ENCODE measurements at places on chromosomes 13 and 19.

DNA sequence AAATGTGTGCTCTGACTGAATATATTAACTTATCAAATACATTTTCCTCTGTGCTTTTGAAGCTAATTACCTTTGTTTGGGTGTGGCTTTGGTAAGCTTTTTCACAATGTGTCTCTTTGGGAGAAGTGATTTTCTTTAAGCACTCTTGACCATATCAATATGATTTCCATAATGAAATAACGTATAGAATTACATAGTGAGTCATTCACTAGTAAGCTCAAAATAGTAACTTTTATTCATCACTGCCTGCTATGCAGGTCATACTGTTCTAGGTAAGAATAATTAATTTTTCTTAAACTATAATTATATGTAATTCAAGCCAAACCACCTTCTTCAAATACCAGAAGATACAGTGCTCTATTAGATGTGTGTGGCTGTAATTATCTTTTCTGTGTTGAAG, 480.7 kb downstream of the MYO16 start:
- no peak for DNase-seq

DNA sequence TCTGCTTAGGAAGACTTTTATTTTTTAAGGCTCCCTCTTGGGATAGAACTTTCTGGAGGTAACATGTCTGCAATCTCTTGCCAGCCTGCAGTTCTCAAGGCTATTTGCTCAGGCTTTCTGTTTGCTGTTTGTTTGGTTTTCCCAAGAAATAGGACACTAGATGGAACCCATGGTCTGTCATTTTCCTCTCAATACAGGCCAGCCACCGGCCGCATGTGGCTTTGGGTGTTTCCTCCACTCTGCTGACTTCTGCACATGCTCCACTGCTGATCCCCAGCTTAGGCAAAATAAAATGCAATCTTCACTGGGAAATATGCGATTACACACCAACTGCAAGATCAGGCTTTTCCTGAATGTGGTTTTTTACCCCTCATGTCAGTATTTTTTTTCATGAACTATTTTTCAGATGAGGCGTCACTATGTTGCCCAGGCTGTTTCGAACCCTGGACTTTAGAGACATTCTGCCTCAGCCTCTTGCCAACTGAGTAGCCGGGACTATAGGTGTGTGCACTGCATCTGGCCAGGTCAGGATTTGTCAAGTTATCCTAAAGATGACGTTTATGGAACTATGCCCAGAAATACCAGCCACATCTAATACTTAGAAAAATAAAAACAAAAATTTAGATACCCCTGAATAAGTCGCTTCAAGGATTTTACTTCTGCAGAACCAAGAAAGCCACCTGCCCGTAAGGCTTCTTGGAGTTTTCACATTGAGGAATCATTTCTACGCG, 94.3 kb upstream of the PABPC3 start:
- DNase-seq = no peak

DNA sequence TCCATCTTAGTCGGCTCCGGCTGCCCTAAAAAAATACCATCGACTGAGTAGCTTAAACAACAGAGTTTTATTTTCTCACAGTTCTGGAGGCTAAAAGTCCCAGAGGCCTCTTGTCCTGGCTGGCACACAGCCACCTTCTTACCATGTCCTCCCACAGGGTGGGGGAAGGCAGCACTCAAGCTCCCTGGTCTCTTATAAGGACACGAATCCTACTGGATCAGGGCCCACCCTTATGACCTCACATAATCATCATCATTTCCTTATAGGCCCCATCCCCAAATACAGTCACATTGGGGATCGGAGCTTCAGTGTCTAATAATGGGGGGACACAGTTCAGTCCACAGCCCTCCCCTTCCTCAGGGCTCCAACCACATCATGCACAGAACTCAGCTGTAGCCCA, 2.6 kb upstream of the TUBA3C start:
- DNase-seq = no peak

DNA sequence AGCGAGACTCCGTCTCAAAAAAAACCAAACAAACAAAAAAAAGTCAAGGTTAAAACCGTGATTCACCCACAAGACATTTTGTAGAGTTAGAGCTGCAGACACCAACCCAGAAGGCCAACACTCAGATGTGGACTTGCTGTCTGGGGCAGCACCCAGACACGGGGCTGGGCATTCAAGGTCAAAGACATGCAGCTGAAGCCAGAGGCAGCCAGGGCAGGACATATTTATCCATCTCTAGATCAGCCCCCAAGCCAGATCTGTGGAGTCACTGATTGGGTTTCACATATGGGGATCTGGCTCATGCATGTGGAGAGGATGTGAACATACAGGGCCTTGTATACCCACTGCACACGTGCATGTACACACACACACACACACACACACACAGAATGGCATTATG, 3.6 kb downstream of the KLK15 start:
- no peak for DNase-seq

GRCh38 chr19:29241324-29241723, 28.4 kb upstream of the UQCRFS1 start:
- no peak for DNase-seq

DNA sequence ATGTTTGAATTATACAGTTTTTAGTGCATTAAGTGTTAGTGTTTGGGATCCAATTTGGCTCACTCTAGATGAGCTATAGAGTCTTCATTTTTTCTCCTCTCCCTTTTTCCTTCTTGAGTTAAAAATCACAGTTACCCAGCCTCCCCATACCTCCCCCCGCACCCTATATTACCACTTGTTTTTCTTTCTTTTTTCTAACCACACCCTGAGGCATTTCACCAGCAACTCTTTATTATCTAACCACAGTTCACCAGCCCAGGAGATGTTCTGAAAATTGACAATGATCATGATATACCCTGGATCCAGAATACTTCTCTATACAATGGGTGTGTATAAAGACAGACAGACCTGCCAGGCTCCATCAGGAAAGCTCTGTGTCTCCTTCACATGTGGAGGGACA, 86.5 kb upstream of the UBL3 start:
- no peak for DNase-seq

DNA sequence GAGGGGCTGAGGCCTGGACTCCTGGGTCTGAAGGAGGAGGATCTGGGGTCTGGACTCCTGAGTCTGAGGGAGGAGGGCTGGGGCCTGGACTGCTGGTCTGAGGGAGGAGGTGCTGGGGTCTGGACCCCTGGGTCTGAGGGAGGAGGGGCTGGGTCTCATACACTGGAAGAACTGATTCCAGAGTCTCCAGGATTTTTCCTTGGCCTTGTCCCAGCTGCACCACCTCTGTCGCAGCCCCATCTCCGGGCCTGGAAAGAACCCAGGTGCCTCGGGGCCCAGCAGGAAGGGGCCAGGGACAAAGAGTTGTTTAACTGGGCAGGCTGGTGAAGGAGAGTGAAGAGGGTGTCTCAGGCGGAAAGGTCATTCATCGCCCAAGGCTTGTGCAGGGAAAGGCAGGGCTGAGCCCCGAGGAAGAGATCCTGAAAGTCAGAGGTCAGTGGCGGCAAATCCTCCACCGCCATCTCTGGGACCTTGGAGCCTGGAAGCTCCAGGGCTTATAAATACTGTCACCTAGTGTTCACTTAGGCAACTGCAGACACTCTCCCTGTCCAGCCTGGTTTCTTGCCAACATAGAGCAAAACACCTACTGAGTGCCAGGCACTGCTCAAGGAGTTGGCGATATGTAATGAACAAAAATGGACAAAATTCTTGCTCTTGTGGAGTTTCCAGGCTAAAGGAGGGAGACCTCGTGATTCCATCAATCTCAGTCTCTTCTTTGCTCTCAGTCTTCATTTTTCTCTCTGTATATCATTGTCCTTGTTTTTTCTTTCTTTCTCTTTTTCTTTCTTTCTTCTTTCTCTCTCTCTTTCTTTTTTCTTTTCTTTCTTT, 4.4 kb upstream of the KCNN4 start:
- no peak for DNase-seq

DNA sequence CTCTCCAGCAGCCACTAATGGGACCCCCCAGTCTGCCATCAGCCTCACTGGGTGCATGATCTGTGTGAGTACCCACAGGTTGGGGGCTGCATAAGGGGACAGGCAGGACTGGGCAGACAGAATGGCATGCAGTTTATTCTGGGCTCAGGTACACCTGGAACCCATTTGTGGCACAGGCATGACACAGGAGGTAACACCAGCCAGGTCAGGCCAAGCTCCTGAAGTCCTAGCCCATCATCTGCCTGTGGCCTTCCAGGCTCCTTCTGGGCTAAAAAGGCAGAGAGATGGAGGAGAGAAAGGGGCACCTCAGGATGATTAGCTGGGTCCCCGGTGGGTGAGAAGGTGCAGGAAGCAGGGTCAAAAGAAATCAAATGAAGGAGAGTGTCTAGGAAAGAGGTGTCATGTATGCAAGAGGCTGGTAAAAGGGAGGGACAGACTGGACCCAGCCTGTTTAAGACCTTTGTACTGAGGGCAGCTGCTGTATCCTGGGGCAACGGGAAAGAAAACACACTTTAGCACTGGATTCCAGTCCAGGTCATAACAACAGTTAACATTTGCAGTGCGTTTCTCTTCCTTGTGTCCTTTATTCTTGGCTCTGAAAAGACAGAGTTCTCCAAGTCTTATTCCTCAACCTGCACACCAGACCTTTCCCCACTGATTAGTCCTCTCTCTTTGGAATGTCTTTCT, 20.2 kb upstream of the DGKH start:
- no peak for DNase-seq

DNA sequence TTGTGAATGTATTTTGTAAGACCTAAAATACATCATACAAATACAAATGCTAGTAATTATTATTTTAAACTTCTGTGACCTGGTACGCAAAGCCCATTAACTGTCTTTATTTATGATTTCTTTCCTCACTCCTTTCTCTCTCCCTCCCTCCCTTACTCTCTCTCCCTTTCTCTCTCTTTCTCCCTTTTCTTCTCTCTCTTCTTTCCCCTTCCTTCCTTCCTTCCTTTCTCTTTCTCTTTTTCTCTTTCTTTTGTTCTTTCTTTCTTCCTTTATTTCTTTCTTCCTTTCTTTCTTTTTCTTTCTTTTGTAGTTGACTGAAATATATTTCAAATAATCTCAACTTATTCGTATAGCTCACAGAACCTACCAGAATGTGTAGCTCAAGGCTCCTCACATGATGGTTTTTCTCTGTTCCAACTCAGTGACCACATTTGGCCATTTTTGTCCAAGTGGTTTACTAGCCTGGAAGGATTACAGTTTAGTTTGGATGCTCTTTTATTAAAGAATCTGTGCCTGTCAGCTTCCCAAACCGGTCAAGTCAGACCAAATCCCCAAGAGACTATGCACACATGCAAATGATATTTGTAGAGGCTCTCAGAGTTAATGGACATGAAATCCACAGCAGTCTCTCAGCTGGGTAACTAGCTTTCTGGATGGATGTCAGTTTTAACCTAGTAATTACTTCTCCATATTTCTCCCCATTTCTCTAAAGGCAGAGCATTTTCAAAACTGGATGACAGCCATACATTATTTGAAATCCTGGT, 71.7 kb downstream of the POSTN start:
- no peak for DNase-seq

GRCh38 chr13:27006519-27007161, 165.0 kb downstream of the USP12 start:
- no peak for DNase-seq

DNA sequence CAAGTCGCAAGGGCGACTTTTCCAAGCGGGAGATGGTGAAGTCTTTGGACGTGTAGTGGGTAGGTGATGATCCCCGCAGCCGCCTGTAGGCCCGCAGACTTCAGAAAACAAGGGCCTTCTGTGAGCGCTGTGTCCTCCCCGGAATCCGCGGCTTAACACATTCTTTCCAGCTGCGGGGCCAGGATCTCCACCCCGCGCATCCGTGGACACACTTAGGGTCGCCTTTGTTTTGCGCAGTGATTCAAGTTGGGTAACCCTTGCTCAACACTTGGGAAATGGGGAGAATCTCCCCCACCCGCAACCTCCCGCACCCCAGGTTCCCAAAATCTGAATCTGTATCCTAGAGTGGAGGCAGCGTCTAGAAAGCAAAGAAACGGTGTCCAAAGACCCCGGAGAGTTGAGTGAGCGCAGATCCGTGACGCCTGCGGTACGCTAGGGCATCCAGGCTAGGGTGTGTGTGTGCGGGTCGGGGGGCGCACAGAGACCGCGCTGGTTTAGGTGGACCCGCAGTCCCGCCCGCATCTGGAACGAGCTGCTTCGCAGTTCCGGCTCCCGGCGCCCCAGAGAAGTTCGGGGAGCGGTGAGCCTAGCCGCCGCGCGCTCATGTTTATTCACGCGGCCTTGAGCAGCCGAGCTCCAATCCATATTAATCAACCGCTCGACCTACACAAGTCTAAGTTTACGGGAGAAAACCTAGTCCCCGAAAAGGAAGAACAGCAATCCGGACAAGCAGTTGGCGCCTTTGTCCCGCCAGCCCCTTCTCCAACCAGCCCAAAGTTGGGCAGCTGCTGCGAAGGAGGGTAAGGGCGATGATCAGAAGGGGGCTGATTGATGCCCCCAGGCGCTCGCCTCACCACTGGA, 9.9 kb downstream of the SOX21 start:
- no peak for DNase-seq

DNA sequence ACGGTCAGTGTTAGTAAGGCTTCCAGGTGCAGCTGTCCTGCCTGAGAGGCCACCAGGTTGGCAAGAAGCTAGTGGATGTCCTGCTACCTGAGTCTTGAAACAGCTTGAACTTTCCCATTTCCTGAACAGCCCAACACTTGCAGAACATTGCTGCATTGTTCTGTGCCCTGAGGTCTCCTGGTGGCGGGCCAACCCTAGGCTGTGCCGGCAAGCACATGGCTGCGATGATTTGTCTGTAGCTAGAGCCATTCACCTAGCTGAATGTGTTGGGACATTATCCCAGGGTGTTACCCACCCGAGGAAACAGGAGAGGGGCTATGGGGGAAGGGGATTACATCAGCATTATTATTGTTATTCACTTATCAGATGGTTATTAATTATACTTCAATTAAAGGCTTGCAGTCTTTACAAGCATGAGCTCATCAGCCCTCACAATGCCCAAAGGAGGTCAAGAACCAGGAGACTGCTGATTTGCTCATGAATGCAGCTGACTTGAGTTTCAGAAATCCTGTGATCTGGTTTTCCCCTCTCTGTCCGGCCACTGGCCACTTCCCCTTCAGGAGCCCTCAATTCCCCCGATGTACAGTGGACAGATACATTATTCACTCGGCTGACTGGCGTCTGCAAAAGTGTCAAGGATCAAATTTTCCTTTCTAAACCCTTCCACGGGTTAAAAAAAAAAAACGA, 187.6 kb upstream of the TSC22D1 start:
- DNase-seq = no peak

DNA sequence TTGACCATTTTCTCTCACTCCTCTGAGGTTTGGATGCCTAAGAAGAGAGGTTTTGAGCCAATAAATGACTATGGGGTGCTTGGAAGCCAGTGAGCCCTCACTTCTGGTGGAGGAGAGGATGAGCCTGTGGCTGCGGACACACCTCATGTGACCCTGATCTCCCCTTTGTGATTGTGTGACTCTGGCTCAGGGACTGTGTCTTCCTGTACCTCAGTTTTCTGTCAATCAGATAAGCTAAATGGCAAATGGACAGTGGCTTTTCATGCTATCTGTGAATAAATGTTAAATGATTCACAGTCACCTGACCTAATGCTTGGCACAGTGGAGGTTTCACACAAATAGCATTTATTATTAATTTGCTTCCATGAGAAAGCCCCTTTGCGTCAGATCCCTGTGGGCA, 2.7 kb downstream of the PSG8 start:
- DNase-seq = no peak

Measured in stimulated activated CD4-positive, alpha-beta T cell treated with anti-CD3 and anti-CD28 coated beads, Interleukin-15, amount 100 ng/mL, for 1 hour (primary cell).